ENCODE measurements at places on chromosomes 1 and 21.

DNA sequence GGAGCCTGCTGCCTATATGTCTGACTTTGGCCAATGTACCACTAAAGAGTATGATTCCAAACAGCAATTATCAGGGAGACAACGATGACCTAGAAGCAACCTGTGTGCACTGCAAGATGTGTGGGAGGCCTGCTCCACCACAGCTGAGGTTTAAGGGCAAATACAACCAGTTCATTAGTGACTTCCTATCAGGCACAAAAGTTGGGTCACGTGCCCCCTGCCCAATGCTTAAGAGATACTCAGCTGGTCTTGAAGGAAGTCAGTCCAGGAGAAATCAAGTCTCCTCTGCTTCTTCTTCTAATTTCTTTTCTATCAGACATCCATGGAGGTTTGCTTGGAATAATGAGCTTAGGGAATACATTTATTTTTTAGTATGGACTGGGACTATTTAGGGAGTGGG, 296.0 kb downstream of the HLX start:
- no peak for DNase-seq

DNA sequence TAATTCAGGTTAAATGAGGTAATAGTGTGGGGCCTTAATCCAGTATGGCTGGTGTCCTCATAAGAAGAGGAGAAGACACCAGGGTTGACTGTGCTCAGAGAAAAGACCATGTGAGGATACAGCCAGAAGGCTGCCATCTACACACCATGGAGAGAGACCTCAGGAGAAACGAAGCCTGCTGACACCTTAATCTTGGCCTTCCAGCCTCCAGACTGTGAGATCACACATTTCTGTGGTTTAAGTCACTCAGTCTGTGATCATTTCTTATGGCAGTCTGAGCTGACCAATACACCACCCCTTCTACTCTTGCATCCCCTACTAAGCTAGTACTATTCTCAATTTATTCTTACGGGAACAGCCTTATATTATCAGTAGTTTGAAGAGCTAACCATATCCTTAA, 310.0 kb downstream of the ZP4 start:
- no peak for DNase-seq

DNA sequence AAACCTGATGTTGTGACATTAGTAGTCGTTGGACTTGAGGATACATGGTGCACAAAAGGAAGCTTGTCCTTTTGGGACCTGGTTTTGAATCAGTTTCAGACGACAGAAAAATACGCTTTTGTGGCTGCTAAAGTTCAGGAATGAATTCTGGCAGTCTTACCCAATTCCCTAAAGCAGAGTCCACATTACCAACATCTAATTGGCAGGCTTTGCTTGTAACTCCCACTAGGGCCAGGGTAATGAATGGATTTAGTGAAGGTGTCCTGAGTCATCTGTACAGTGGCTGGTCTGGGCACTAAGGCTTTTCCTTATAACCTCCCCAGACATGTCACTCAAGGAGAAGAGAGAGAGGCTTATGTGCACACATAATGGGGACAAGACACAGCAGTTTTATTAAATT, 66.2 kb upstream of the RNPC3 start:
- no peak for DNase-seq

- DNase-seq = no peak
These were observed 40.6 kb downstream of the TYW3 start for GRCh38 chr1:74773582-74773981.

DNA sequence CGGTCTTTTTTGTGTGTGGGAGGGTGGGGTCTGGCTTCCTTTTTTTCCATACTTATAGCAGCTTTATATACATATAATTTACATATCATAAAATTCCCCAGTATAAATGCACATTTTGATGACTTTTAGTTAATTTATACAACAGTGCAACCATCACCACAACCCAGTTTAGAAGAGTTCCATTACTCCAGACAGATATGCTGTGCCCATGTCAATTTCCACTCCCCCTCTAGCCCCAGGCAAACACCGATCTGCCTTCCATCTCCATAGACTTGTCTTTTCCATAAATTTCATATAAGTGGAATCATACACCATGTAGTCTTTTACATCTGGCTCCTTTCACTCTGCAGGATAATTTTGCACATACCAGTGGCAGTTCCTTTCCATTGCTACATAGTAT, 139.2 kb upstream of the SYT6 start:
- no peak for DNase-seq

DNA sequence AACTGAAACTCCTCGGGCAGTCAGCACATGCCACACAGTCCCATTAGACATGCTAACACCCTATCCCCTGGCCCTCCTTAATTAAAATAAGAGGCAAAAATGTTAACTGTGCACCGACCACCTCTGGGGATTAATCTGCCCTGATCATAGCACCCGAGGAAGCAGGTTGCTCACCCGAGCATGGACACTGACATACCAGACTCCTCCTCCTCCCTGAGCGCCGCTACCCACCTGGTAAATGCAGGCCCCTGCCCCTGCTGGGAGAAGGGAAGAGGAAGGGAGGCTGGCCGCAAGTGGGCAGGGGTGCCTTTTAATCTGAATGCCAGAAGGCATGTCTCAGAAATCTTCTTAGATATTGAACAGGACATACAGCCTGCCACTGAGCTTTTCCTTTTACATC, 360.9 kb downstream of the RRAGC start:
- DNase-seq = no peak

- no peak for DNase-seq
These were observed 73.2 kb downstream of the SSBP3 start for GRCh38 chr1:54332781-54333585.

DNA sequence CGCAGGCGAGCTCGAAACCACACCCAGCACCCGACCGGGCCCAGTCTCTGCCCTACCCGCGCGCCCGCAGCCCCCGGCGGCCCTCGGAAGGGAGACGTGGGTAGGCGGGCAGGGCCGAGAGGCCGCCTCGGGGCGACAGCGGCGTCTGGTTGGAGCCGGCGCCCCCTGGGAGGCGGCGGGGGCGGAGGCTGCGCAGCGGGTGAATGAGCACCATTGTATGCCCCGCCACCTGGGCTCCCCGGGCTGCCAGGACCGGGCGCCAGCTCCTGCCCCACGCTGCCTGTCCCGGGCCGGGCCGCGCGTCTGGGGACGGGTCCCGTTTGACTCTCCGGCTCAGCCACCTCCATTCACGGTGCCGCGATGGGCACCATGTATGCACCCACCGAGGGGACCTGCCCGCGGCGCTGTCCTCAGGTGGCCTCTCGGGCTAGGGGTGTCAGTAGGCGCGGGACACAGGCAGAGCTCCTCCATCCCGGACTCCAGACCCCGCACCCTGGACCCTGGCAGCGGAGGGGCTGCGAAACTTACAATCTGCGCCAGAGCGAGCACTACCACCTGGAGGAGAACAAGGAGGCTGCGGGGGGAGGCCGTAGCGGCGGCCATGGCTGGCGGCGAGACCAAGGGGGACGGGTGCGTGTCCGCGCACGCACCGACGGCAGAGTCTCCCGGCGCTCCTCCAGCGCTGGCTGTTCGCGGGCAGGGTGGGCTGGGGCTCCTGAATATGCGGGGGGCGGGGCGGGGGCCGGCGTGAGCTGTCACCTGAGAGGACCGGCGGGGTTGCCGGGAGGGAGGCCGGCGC, at the start of gene COL9A2:
Gene COL9A2, minus strand, starts transcription at position 692 of the 799 bp plus-strand sequence. Its CDS starts 89 bp downstream, at position 603.
- no peak for DNase-seq

DNA sequence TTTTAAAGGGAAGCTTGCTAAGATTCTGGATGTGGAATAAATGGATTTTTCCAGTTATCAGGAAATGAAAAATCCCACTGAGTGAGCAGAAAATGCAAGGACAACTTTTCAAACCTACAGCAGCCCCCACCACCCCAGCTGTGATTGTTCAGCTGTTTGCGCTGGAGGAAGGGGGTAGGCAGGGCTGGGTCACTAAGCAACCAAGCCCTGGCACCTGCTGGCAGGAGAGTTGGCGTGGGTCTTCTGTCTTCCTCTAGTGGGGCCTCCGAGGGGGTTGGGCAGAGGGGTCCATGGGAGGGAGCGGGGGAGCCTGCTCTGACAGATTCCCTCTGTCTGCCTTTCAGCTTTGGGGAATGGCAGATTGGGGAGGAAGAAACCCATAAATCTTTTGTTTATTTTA, 45.3 kb downstream of the EIF2D start:
- DNase-seq = no peak

DNA sequence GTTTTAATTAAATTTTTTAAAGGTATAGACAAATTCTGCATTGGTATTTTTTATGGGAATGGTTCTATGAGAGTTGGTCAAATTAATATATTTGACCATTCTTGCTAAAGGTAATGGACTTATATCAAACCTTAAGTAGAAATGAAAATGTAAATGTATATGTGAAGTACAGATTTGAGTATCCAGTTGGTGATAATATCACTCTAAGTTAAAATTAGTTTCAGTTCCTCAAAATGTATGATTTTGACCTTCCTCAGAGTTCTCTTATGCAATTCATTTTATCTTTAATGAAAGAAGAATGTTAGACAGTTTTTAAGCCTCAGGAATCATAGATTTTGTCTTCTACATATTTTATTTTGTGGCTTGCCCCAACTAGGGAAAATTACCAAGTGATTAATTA, 1291.5 kb upstream of the B3GALT2 start:
- no peak for DNase-seq

DNA sequence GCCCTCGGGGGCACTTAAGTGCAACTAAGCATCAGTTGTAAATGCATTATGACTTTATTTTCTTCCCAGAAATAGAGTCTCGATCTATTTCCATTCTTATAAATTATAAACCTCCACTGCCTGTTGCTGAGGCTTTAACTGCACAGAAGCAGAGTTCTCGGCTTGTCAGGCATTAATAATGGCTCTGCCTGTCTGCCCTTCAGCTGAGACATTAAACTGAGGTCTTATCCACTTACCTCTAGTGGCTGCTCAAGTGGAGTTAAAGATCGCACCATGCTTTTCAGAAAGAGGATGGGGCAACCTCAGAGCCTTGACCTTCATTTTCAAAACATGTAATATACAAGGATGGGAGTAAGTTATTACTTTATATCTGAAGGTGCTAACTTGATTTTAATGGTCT, 597.6 kb upstream of the PRMT6 start:
- no peak for DNase-seq

- no peak for DNase-seq
These were observed 113.9 kb downstream of the GRIK1 start for GRCh38 chr21:29825936-29826335.

DNA sequence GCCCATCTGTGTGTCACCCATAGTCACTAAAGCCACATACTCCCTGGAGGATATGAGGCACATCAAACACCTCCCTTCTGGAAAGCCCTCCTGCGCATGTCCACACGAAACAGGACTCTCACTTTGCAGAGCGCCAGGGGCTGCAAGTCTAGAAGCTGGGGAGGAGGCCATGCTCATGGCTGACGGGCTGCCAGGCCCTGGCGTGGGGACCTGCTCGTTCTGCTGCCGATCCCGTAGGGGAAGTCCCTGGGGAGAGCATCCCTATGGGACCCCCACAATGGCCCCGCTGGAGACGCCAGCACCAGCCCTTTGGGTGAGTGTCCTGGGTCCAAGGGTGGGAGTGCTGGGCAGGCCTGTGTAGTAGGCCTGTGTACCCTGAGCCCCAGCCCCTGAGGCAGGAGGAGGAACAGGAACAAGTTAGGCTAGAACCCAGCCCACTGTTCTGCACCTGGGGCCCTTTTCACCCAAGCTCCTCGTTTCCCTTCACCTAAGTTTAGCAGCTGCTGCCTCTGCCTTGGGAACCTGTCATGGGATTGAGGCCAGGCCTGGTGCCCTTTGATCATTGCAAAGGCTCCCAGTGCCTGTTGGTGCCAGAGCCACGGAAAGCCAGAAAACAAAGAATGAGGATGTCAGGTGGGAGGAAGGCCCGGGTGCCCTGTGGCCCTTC, 9.9 kb downstream of the FAM3B start:
- no peak for DNase-seq

DNA sequence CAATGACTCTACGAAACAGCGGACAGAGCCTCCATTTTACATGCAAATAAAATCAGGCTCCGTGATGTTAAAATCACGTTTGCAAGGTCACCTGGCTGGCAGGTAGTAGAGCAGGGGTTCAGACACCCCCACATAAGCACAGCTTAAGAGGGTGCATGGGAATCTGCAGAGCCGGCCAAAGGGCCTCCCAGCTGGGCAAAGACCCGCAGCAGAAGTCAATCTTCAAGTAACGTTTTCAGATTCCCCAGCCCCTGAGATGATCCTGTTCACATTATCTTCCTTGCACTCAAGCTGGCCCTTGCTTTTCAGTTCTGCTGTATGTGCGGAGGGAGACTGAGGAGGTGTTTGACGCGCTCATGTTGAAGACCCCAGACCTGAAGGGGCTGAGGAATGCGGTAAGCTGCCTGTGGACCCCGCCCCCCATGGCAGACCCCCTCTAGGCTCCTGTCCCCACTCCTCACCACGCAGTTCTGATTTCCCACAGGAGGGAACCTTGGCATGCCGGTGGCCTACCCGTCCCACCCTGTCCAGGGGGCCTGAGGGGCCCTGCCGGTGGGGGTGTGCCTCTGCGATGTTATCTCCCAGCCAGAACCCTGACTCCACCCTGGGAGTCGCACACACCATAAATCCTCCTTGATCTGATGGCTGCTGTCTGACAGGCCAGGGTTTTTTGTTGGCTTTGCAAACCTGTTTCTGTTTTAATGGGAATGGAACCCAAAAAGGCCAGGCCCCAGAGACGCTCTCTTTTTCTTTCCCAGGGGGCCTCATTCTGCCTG, 28.2 kb downstream of the GRHL3 start:
- DNase-seq = no peak

DNA sequence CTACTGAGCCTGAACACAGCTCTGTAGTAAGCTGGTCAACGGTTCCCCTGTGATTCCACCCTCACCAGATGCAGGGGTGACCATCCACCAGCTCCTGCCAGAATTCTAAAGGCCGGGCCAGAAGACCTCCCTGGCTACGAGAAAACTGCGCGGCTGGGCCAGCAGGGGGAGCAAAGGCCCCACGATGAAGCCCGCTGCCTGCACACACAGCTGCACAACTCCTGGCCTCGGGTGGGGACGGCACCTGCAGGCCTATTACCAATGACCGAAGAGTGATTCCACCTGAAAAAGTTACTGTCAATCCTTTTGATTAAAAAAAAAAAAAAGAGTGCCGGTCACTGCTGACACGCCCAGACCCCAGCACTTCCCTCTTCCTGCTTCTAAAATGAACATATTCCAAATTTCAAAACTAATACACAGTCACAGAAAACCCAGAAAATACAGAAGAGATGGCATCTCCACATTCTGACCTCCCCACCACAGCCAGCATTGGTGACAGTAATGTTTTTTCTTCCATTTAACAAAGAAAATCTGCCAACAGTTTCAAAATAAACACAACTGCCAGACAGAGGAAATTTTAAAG, 49.8 kb upstream of the RIPK4 start:
- no peak for DNase-seq

DNA sequence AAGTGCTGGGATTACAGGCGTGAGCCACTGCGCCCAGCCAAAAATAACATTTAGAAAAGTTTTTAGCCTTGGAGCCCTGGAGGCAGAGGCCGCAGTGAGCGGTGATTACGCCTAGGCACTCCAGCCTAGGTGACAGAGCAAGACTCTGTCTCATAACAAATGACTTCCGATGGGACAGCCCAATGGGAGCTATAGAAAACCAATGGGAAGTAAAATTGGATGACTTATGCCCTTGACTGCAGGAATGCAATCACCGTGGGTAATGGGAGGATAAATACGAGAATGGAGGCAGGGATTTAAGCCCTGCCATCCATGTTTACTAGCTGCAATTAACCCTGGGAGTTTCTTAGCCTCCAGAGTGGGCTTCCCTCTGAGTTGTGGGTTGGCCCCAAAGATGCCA, 37.0 kb upstream of the CNN3 start:
- no peak for DNase-seq

Measured in skin of body (tissue), 3 donors.